ENCODE measurements at places on chromosomes 1 and 21.

DNA sequence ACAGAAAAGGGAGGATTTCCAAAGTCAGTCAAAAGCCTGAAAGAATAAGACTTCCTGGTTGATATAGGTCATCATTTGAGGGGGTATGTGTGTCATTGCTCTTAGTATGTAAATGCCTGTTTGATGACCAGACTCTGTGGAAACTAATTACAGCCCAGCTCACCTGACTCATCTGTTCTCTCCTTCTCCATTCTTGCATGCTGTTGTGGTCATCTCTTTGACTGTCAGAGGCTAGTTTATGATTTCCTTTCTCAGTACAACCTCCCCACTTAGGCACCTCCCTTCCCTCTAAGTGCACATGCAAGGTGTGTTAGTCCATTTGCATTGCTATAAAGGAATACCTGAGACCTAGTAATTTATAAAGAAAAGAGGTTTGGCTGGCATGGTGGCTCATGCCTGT lies 2.4 kb upstream of the C1orf116 start:
- no peak for DNase-seq

GRCh38 chr1:244598611-244599010 lies 54.3 kb upstream of the DESI2 start:
- no peak for DNase-seq

DNA sequence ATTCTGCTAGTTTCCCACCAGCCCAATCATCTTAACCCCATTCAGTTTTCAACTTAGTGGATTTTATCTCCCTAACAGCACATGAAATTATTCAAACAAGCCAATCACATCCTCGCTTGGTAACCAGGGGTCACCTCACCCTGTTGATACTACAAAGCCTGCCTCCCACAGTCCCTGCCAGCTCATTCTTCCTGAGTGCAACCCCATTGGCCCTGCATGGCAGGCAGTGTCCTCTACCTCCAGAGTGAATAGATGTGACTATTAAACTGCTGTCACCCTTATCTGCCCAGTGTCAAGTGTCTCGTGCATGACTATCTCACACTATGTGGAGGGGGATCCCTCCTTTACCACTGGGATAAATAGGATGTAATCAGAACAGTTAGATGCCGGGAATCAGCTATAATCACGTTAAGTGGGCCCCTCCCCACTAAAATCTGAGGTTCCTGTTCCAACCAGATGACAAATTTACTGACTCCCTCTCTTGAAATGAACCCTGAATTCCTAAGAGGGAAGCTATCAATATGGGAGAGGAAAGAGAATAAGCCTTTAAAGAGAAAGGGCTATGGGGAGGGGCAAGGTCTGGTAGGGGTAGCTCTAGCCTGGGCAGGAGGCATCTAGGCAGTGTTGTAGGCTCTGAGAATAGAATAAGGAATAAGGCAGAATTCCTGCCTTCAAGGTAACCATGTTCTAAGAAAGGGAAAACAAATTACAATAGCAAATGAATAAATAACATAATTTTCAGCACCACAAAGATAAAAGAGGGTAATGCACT lies 155.9 kb downstream of the SLC30A10 start:
- no peak for DNase-seq

DNA sequence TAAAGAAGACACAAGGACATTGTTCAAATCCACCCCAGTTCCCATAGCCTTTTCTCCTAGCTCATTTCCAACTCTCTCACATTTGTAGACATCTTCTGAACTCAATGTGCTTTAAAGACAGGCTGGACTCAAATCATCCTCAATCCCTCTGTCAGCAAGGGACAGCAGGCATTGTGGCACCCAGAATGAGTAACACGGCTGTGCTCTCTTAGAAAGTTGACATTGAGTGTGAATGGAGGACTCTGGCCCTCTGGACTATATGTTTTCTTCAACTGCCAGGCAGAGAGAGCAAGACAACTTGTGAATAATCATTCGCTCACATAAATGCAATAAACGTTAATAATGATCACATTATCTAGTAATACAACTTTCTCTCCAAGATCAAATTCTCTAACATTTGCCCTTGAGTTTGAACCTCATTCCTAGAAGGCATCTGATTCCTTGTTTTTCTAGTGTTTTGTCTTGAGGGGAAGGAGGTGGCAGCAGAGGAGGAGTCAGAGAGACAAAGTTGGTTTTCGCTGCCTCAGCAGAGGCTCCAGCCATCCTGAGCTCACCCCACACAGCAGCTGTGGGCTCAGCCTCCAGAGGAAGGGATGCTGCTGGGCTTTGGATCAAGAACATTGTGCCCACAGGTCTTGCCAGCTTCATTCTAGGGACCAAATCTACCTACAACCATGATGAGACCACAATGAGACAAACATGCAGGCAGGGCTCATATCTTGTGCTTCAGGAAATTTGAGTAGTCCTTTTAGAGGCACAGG lies 85.1 kb downstream of the BCAR3 start:
- no peak for DNase-seq

- no peak for DNase-seq
Measured at GRCh38 chr1:26700711-26701110, 4.9 kb downstream of the ARID1A start.

All from activated effector memory CD4-positive, alpha-beta T cell treated with Interleukin-2 at 50 U/mL for 16 hours (primary cell).